ENCODE measurements at places on chromosomes 2 and 18.

GRCh38 chr2:68411397-68412126 lies 46.5 kb downstream of the PLEK start:
- peak; percentile 68 for DNase-seq

DNA sequence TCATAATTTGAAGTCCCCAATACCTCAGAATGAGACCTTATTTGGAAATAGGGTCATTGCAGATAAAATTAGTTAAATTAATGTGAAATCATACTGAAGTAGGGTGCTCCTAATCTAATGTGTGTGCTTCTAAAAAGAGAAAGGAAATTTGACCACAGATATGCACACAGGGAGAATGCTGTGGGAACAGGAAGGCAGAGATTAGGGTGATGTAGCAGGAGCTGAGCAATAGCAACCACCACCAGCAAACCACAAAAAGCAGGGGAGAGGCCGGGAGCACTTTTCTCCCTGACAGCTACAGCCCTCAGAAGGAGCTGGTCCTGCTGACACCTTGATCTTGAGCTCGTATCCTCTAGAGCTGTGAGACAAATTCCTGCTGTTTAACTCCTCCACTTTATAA lies 24.6 kb upstream of the SCG2 start:
- no peak for DNase-seq

DNA sequence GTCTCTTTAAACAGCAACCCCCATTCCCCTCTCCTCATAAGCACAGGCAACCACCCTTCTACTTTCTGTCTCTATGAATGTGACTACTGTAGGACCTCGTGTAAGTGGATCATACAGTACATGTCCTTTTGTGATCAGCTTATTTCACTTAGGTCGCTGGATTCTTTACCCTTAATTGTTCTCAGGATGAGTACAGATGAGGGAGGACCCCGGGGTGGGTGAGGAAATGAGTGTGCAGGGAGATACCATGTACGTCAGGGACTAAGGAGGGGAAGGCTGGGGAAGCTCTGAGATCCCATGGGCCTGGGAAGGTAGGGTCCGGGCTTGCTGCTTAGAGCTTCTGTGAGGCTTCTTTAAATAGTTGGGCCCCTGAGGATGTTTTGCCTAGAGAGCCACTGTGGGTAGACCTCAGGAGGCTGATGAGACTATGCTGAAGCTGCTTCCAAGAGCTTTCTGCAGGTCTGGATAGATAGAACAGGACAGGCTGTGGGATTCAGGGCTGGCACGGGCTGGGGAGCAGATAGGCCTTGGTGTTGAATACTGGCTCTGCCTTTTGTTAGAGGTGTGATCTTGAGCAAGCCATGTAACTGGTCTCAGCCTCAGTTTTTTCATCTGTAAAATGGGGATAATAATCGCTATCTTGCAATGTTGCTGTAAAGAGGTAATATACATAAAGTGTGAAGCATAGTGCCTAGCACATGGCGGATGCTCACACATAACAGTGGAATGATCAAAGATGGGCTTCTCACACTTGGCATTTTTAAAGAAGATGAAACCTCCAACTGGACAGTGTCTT lies 155.3 kb downstream of the PRKCE start:
- no peak for DNase-seq

DNA sequence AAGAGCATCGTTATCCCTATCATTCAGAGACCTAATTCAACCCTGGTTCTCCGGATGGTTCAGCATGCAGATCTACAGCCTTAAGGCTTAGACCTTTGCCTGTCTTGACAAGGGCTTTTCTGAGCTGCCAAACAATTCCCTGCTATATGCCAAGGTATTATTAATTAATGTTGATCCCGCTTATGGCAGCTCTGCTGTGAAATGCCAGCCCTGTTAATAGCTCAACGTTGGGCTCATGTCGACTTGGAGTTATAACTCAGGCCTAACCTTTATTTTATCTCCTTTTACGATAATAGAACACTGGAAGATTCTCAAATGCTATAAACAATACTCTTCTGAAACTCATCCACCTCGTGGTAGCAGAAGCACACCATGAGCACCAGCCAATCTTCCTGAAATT lies 188.6 kb downstream of the TMEM247 start:
- DNase-seq = no peak

GRCh38 chr18:60984510-60984909 lies 348.7 kb upstream of the CDH20 start:
- DNase-seq = no peak

DNA sequence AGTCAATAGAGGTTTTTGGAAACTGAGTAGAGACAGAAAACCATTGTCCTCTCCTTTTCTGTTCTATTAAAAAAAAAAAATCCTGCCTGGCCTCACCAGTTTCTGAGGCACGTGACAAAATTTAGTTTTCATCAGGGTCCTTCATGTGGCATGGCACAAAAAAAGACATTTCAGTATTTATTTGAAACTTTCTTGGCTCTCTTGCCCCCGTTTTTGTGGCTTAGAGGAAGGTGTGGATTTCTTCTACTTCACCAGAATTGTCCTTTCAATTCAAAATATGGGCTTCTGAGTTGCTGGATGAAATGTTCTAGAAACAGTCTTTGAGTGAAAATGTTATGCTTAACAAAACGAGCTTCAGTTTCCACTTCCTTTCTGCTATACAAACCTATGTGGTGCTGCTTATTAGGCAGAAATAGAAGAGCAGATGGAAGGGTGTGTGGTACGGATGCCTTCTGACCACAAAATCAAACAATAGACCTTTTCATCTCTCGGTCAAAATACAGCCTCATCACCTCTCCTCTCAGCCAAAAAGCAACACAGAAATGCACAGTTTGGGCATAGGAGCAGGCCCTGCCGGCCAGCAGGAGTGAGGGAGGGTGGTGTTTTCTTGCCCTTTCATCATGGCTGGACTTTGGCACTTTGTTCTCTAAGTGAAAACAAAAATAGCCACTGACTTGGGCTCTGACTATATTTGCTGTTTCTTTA lies 89.2 kb downstream of the SH3RF3 start:
- peak; percentile 87 for DNase-seq

- no peak for DNase-seq
Observed at GRCh38 chr2:43824951-43825493, 13.6 kb downstream of the ABCG5 start.

GRCh38 chr2:831622-832021 lies 119.0 kb upstream of the SNTG2 start:
- no peak for DNase-seq

- DNase-seq = no peak
Observed at GRCh38 chr2:236705295-236706105, 135.9 kb downstream of the ACKR3 start.

GRCh38 chr18:79798999-79799370 lies 1.2 kb downstream of the KCNG2 start:
- DNase-seq = peak; percentile 26

- DNase-seq = no peak
Observed at GRCh38 chr2:69269330-69269729, 117.7 kb downstream of the GFPT1 start.

- no peak for DNase-seq
Observed at GRCh38 chr18:23859466-23860336, 154.9 kb upstream of the TTC39C start.

- no peak for DNase-seq
Observed at GRCh38 chr2:152132306-152132705, 33.5 kb upstream of the CACNB4 start.

DNA sequence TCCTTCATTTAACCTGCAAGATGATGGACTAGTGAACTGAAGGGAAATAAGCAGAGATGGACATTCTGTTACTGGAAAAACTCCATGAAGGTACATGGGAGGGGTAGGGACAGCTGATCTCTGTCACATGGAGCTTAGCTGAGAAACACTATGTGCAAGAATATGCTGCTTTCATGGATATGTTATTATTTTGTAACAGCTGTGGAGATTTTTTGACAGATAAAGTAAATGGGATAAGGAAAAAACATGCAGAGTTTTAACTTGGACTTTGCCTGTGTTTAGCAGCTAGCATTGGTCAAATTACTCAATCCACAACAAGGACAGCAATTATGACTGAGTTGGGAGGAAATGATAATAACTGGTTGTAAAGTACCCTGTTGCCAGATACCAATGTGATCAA lies 28.7 kb upstream of the HNRNPA3 start:
- no peak for DNase-seq

GRCh38 chr2:54960164-54960563 lies 90.1 kb downstream of the RTN4 start:
- DNase-seq = no peak

DNA sequence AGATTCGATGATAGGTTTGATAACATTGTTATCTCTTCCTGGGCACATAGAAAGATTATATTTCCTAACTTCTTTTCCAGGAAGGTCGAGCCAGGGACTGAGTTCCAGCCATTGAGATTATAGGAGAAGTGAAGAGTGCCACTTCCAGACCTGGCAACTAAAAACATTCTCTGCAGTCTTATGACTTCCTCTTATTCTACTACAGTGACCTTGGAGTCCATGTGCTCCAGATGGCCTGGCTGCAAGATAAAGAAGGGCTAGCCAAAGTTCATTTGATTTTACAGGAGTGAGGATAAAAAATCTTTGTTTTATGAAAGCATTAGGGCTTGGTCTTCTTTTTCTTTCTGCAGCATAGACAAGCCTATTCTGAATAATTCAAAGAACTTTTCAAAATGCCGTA lies 363.0 kb downstream of the FSIP2 start:
- DNase-seq = no peak

DNA sequence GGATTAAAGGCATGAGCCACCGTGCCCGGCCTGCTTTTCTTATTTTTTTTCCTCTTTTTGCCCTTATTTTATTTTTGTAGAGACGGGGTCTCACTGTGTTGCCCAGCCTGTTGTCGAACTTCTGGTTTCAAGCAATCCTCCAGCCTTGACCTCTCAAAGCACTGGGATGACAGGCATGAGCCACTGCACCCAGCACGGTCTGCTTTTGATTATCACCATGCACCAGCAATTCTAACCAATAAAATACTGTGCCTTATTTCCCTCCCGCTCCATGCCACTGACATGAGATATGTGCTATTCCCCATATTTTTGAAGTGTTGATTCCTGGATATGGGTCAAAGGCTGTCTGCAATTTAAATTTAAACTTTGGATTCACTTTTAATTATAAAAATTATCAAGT lies 42.9 kb downstream of the ACYP2 start:
- DNase-seq = no peak

GRCh38 chr2:85767803-85768665 lies 14.2 kb downstream of the ATOH8 start:
- DNase-seq = no peak

DNA sequence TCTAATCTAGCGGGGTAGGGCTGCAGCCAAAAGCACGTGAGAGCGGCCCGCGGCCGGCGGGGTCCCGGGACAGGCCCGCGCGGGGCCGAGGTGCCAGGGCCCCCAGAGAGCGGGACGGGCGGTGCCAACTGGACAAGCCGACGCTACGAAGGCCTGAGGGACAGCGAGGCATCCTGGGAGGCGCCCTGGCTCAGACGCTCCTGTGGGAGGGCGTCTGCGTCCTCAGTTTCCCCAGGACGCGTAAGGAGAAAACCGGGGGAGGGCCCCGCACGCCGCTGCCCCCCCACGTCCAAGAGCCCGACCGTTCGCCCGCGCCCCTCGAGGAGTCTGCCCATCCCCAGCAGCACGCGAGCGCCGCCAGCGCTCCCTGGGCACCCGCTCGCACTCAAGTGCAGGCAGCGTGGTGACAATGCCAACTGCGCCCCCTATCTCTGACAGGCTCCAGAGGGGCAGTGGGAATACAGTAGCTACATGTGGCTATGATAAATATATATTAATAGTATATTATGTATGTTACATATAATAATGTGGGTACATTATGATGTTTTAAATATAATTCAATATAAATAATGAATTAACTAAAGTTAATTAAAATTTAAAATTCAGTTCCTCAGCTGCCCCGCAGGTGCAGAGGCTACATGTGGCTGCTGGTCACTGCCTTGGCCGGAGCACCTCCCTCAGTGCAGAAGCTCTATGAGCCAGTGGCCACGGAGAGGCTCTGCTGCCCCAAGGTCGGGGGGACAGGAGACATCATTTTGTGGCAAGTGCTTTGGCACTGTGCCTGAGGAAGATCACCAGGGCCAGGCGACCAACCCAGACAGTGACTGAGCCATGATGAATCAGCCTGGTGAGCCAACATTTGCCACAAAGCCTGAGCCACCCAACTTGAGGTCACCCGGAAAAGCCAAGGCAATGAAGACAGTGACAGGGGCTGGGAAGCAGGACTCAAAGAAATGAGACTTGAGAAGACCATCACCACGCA lies 5.5 kb upstream of the SFT2D3 start:
- peak; percentile 82 for DNase-seq

DNA sequence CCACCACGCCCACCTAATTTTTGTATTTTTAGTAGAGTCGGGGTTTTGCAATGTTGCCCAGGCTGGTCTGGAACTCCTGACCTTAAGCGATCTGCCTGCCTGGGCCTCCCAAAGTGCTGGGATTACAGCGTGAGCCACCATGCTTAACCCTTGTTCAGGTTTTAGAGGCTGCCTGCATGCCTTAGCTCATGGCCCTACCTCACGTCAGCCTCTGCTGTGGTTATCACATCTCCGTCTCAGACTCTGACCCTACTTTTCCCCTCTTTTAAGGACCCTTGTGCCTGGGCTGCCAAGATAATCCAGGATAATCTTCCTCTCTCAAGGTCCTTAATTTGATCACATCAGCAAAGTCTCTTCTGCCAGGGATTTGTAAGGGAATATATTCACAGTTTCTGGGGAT lies 98.2 kb upstream of the PMAIP1 start:
- DNase-seq = no peak

All from RPMI8226 (cell line).